Ureter (tissue), 1 donor: ENCODE measurements at places on chromosomes 6 and 20.
A peak's percentile ranks its signal among the peaks of the same experiment; 100 is the strongest.

GRCh38 chr6:79635232-79635543 lies 4.1 kb downstream of the SH3BGRL2 start:
- DNase-seq = no peak

- DNase-seq = no peak
Observed at GRCh38 chr6:69343851-69344250, 453.0 kb downstream of the LMBRD1 start.

GRCh38 chr20:8073024-8073832 lies 53.7 kb upstream of the TMX4 start:
- DNase-seq = no peak

DNA sequence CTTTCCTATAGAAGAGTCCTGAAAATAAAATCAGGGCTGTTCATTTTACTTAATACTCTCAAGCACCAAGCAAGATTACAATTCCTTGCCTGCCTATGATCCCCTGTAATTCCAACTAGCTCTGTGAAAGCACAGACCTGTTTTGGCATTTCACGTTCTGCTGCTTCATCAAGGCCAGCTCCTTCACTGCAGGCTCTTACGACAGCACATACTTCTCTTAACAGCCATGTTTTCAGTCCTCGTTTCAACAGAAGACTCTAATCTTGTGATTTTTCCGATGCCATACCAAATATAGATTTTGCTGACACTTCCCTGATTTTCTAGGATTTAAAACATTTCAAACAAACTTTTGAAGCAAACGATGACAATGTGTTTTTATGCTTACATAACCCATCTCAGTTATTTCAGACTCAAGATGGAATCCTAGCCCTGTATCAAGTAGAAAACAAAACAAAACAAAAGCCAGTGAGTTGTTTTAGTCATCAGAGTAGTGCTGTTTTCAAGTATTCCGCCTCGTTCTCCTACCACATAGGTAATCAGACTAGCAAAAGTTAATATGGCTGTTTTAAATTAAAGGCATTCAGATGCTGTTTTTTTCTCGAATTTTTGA lies 616.5 kb upstream of the CITED2 start:
- DNase-seq = no peak

DNA sequence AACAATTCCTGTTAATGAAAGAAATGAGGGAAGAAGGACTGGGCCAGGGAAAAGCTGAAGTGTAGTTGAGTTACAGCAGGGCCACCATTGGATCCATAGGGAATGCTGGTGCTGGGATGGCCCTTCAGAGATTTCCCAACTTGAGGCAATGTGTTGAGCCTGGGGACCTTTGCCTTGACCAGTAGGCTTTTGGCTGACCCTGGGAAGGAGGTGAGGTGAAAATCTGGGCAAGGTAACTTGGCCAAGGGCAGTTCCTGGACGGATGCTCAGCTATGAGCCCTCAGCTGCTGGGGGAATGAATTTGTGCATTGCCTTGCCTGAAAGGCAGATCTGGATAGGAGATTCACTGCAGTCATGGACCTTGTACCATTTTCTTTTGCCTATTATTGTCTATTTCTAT lies 20.4 kb downstream of the UTRN start:
- DNase-seq = no peak

- DNase-seq = no peak
Observed at GRCh38 chr20:48711696-48712464, 115.9 kb downstream of the PREX1 start.

- DNase-seq = no peak
Observed at GRCh38 chr20:50508171-50508755, 1.9 kb upstream of the PTPN1 start.

DNA sequence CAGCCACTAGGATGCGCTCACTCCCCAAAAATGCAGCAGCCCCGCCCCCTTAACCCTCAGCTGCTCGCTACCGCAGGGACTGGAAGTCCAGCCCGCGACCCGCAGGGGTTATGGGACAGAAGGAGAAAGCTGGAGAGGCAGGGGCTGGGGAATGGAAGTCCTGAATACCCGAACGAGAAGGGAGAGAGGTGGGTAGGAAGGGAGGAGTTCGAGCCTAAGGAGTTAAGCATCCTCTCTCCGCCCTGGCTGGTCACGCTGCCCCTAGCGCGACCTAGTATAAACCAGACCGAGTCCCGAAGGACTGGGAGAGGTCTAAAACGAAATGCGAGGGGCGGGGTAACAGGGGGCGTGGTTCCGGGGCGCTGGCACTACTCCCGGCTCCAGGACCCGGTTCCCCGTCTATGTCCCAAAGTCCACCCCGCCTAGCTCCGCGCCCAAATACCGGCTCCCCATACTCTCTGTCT lies 448 bp upstream of the DDAH2 start:
- DNase-seq = peak; percentile 94

GRCh38 chr6:326896-327537 lies 34.7 kb downstream of the DUSP22 start:
- no peak for DNase-seq

DNA sequence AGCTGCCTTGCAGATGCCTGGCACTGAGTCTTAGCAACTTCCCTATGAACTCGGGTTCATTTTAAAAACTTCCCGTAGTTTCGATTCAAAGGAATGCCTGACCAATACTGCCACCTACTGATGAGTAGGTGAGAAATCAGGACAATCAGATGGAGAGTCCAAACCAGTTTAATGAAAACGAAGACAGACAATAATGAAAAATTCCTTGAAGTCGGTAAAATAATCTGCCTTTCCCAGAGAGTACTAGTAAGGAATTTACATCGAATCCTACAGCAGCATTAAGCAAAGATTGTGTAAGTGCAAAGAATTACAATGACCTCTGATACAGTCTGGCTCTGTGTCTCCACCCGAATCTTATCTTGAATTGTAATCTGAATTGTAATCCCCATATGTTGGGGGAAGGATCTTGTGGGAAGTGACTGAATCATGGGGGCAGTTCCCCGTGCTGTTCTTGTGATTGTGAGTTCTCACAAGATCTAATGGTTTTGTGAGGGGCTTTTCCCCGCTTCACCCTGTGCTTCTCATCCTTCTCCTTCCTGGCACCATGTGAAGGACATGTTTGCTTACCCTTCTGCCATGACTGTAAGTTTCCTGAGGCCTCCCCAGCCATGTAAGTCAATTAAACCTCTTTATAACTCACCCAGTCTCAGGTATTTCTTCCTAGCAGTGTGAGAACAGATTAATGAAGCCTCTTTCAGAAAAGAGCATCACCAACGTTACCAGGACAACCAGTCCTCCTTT lies 134.4 kb downstream of the ARHGAP18 start:
- no peak for DNase-seq

- peak; percentile 82 for DNase-seq
Observed at GRCh38 chr6:31400467-31401289, 2.7 kb upstream of the MICA start.

DNA sequence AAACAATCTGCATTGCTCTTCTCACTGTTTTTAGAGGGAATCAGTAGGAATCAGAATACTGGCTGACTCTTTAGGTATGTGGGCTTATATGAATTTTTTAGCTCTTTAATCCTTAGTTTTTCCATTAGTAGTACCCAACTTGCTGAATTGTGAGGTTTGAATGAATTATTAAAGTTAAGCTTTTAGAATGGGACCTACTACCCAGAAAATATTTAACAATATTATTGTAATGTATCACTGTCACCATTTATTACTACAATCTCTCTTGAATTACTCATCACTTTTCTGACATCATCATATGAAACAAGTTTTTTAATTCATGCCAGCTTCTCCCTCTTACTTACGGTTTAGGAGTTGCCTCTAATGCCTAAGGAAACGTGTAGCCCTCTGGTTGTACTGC lies 212.7 kb downstream of the BCKDHB start:
- DNase-seq = no peak

DNA sequence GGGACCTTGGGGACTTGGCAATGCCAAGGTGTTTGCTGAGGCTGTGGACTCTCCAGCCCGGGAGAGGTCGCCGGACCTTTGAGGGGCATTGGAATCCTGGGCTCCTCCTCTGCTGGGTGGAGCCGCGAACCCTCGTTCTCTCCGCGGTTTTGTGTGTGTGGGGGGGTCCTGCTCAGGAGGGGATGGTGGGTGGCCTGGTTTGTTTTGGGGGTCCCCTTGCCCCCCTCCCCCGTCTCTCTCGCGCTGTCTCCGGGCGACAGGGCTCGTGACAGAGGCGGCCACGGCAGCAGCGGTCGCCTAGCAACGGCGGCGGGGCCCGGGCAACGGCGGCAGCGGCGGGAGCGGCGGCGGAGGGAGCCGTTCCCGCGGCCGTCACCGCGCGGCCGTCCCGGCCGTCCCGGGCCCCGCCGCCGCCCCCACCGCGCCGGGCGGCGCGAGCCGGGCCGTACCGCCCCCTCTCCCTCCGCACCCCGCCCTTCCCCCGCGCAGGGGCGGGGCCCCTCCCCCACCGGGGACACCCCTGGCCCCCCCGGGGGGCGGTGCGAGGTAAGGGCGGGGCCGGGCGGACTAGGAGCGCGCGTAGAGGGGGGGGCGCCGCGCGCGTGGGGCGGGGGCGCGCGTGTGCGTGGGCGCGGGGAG lies 7.8 kb downstream of the SYNGAP1 start:
- DNase-seq = no peak

- no peak for DNase-seq
Observed at GRCh38 chr6:148932731-148933130, 185.9 kb downstream of the UST start.

- DNase-seq = no peak
Observed at GRCh38 chr6:33272275-33273128, 627 bp downstream of the RPS18 start.

DNA sequence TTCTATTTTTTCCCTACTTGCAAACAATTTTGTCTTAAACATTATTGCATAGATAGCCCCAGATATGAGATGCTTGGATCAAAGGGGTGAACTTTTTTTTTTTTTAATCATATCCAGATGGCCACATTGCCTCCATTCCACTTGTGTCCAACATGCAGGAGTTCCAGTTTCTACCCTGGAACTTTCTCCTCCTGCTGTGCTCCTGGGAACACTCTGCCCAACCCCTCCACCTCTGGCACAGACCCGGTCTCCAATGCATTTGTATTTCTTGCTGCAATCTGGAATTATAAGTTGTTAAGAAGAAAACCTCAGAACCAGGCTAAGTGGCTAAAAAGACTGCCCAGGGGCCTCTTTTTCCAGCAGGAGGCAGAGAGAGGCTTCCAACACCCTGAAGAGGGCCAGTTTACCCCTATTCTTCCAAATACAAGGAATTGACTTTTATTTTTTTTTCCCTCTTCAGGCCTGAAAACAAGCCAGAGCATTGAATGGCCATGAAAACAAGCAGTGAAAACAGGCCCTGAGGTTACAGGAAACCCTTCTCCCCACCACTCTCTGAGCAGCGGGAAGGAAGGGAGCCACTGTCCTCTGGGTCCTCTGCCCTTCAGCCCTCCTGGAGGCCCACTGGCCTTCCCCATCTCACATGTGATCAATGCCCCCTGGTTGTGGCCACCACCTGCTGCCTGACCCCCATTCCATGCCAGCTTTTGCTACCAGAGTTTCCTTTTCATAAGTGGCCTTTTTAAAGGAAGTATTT lies 44.3 kb downstream of the PDYN start:
- no peak for DNase-seq

DNA sequence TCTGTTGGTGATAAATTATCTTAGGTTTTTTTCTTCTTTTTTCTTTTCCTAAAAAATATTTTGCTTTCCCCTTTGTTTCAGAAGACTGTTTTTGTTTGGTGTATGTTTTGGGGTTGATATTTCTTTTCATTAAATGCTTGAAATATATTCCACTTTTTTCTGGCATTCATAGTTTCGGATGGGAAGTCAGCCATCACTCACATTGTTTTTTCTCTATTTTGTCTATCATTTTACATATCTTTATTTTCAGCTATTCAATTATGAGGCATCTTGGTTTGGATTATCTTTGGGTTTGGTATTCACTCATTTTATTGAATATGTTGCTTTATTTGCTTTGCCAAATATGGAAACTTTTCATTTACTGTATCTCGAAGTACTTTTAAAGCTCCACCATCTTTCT lies 600.5 kb upstream of the EYS start:
- DNase-seq = no peak

DNA sequence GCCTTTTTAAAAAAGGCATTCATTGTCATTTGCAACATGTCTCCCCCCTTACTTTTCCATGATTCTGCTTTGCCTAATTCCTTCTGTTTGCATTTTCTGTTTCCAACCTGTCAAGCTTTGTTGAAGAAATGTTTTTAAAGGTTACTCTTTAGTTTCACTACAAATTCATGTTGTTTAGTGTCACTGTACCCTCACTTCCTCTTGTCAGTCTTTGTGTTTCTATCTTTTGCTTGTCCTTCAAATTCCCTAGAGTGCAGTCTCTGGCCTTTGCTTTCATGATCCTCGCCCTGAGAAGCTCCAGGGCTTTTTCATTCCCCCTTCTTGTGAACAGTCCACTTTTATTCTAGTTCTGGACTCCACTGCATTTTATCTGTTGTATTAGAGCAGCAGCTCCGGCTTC lies 90.6 kb downstream of the MAP3K4 start:
- no peak for DNase-seq

- DNase-seq = no peak
Observed at GRCh38 chr6:43886067-43886461, 116.1 kb downstream of the VEGFA start.

- no peak for DNase-seq
Observed at GRCh38 chr6:118974790-118975189, 39.8 kb upstream of the MCM9 start.

GRCh38 chr6:45690846-45691245 lies 313.1 kb upstream of the SUPT3H start:
- DNase-seq = no peak

DNA sequence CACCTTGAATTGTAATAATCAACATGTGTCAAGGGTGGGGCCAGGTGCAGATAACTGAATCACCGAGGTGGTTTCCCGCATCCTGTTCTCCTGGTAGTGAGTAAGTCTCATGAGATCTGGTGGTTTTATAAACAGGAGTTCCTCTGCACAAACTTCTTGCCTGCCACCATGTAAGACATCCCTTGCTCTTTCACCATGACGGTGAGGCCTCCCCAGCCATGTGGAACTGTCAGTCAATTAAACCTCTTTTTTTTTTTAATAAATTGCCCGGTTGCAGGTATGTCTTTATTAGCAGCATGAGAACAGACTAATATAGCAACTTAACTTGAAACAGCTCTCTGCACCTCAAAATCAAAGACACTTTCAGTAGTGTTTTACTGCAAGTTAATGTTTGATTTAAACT lies 121.6 kb downstream of the OGFRL1 start:
- DNase-seq = no peak

- DNase-seq = peak; percentile 61
Observed at GRCh38 chr6:34154668-34155447, 9.0 kb upstream of the GRM4 start.

DNA sequence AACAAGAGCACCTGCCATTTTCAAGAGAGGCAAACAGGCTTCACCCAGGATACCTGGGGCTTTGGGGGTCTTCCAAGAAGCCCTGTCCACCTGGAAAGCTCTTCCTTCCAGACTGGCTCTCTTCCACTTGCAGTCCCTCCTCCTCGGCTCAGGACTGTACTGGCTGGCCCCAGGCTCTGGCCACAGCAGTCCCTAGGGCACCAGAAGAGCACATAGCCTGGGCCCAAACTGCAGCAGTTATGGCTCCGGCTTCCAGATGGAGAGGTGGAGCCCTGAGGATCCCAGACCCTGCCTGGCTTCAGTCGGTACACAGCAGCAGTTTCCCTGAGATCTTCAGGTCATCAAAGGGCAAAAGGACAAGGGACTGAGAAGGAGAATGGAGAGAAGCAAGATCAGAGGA lies 1.6 kb upstream of the SLC35B2 start:
- DNase-seq = no peak

- DNase-seq = no peak
Observed at GRCh38 chr6:138847884-138848283, 52.0 kb downstream of the ECT2L start.

- no peak for DNase-seq
Observed at GRCh38 chr6:119071576-119071975, 6.9 kb downstream of the FAM184A start.
